Activated T-helper 2 cell treated with anti-CD3 and anti-CD28 coated beads, Interferon-gamma antibody, Interleukin-2, Interleukin-4, amounts not matched to agents 10 μg/mL and 5 μg/mL and 100 μg/mL, durations not matched to agents 14 hours and 24 hours and 36 hours (primary cell): ENCODE measurements at places on chromosomes 12 and 14. TPM values are rescaled to one million over a fixed set of nuclear protein-coding genes. Genes with fewer than 3 reads are reported as not detected.

DNA sequence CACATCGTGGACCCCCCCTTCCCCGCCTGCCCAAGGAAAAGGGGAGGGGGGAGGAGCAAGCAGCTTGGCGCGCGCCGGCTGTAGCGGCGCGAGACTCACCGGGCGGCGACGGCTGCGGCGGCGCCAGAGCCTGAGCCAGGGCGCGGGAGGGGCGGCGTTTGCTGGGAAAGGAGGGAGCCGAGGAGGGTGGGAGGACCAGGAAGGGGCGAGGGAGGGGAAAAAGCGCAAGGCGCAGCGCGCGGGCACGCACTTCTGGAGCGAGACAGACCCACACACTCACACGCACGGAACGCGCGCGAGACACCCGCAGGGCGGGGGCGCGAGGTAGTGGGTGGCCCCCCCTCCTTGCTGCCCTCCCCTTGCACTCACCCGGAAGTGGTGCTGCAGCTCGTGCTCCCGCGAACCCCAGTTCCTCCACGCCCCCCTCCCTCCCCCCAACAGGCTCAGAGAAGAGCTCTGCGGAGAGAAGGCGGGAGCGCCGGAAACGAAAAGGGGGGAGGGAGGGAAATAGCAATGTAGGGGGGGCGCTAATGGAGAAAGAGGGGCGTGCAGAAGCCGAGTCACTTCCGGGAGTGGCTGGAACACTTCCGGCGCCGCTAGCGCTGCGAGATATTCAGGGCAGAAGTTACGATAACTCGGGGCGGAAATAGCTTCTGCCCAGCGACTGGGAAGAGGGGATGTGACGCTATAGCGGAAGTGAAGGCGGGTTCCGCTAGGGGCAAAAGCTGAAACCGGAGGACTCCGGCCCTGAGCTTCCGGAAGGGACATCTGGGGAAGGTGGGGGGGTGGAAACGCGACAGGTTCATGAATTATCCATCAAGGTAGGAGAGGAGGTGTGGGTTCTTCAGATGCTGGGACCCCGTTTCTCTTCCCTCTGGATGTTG lies at the start of gene ZNF384:
ZNF384 (minus strand) TSS at position 377 of the 884 bp plus-strand sequence. CDS start 9,855 bp downstream, outside the sequence.
- H3K27ac ChIP-seq: peak within 1 kb of the TSS; percentile 92
- peak within 1 kb of the TSS; percentile 96 for H3K4me3 ChIP-seq
- peaks cover 38% of the 10 kb centered on the region for H3K36me3 ChIP-seq
- DNase-seq: peak; percentile 95

The LRRC43 gene
- 1.0 and 1.6 TPM in 2 replicates for total RNA-seq

- no peak overlapping the region for H3K27ac ChIP-seq
- H3K36me3 ChIP-seq: no peaks in the 10 kb centered on the region
- H3K4me3 ChIP-seq: no peak overlapping the region
- H3K27me3 ChIP-seq: peaks cover 2% of the 10 kb centered on the region
Observed at GRCh38 chr14:101588990-101589389, 27.7 kb downstream of the DIO3 start.

The SIX6 gene
- not detected in 2 replicates for total RNA-seq
